ENCODE measurements at places on chromosomes 4 and X. TPM values are rescaled to one million over a fixed set of nuclear protein-coding genes. Genes with fewer than 3 reads are reported as not detected.

- DNase-seq = no peak
Measured at GRCh38 chrX:134546187-134546586, 86.2 kb downstream of the HPRT1 start.

- no peak for DNase-seq
Measured at GRCh38 chr4:23324021-23324690, 565.7 kb downstream of the PPARGC1A start.

Gene GNRHR
- not detected for total RNA-seq

DNA sequence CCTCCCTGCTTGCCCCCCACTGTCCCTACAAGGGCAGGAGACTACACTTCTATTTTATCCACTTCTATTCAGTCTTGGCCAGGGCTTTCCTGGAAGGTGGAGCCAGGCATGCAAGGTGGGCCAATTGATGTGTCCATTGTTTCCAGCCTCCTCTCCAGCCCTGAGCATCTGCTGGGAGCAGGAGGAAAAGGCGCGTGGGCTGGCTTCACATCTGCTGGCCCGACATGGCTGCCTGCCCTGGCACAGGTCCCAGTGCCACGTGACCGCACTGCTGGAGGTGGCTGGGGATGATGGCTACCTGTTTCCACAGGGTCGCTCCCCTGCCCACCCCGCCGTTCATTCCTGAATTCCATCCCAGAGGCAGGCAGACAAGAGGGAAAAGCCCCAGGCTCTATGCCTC, 247.7 kb downstream of the AFAP1 start:
- no peak for DNase-seq

DNA sequence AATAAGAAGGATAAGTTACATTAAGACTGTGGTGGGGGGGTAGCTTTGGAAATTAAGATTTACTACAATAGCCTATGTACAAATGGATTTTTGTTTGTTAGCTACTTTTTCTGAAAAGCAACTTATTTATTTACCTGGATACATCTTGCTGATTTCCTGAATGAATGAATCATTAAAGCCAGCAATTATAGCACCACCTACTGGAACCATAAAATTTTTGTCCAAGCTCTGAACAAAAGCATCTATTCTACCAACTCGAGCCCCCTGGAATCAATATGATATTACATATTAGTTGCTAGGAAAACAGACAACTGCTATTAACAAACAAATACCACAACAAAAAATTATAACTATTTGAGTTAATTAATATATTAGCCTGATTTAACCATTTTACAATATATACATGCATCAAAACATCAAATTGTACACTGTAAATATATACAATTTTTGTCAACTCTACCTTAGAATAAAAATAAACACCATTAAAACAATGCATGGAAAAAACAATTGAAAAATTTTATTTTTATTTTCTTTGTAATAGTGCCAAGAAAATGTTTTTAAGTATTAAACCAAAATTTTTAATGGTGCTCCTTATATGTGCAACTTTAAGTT, 15.3 kb downstream of the SEPSECS start:
- DNase-seq = peak; percentile 60

Gene TMEM150C
- 5.4 TPM for total RNA-seq

Gene SEL1L3
- 93.3 TPM for total RNA-seq
